ENCODE measurements at places on chromosomes 12 and 14.

GRCh38 chr12:96441816-96442215 lies 41.6 kb upstream of the CDK17 start:
- no peaks in the 10 kb centered on the region for H3K4me1 ChIP-seq
- no peaks in the 10 kb centered on the region for H3K36me3 ChIP-seq
- no peak overlapping the region for H3K27ac ChIP-seq
- H3K27me3 ChIP-seq: no peaks in the 10 kb centered on the region
- no peak for DNase-seq
- H3K4me3 ChIP-seq: no peak overlapping the region

DNA sequence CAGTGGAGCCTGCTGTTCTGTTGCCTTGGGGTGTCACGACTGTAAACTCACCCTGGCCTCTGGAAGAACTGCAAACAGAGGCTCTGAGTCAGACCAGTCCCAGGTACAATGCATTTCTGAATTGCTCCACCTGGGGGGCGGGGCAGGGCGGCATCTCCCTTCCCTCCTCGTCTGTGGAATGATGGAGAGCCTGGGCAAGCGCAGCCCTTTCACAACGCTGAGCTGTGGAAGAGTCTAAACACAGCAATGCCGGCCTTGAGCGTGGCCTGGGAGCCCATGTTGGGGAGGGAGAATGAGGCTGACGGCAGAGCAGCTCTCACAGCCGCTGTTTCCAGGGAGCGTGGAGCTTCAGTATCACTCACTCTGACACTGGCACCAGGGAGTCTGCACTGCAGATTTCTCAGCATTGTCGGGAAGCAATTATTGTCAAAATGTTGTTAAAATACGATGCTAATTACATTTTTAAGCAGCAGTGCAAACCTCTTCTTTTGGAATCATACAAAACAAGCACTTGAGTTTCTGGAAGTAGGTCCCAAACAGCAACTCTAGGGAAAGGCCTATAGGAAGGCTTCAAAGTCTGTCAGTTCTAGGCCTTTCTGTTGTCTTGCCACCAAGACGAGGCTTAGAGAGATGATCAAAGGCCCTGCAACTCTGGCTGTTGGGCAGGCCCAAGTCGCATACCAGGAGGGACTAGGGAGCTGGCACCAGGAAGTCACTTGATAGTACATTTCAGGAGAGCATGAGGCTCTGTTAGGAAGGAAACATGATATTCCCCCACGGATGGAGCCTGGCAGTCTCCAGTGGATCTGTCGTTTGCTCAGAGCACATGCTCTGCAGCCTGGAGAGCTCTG lies 244.0 kb upstream of the FKBP4 start:
- no peak overlapping the region for H3K4me3 ChIP-seq
- H3K36me3 ChIP-seq: peaks cover 51% of the 10 kb centered on the region
- H3K4me1 ChIP-seq: no peaks in the 10 kb centered on the region
- DNase-seq: no peak
- no peak overlapping the region for H3K27ac ChIP-seq

DNA sequence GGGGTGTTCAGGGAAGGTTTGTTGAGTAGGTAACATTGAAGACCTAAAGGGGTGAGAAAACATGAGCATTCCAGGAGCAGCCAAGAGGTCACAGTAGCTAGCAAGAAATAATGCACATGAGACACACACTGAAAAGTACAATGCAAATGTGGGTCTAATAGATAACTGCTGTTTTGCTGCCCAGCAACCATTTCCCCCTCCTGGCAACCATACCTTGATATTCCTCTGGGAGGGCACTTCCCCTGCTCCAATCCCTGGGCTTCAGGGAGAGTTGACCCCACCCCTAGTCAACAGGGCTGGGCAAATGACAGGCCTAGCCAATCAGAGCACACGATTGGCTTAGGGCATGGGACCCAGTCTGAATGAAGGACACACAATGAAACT lies 8.5 kb upstream of the ACTN1 start:
- H3K27me3 ChIP-seq: no peaks in the 10 kb centered on the region
- no peak overlapping the region for H3K4me3 ChIP-seq
- H3K4me1 ChIP-seq: no peaks in the 10 kb centered on the region
- DNase-seq: no peak

DNA sequence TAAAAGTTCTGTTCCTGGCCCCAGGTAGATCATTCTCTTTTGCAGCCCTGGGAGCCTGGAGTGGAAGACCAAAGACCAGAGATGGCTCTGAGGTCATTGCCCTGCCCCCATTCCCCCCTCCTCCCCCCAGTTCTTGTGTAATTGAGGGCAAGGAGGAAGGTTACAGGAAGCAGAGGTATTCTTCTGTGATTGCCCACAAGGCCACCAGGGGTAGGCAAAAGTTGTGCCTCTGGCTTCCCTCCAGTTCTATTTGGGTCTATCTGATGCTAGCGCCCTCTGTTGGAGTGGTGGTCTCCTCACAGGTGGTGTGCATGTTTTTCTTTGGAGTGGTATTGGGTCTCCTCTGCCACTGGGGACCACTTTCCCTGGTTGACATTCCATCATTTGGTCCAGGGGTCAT lies 41.2 kb upstream of the CRY1 start:
- no peaks in the 10 kb centered on the region for H3K27me3 ChIP-seq
- H3K4me1 ChIP-seq: no peaks in the 10 kb centered on the region
- H3K27ac ChIP-seq: no peak overlapping the region
- no peak overlapping the region for H3K4me3 ChIP-seq
- no peaks in the 10 kb centered on the region for H3K36me3 ChIP-seq
- no peak for DNase-seq

GRCh38 chr14:72856530-72857266 lies 37.2 kb downstream of the DPF3 start:
- no peak overlapping the region for H3K4me3 ChIP-seq
- H3K27ac ChIP-seq: no peak overlapping the region
- H3K36me3 ChIP-seq: no peaks in the 10 kb centered on the region
- no peaks in the 10 kb centered on the region for H3K4me1 ChIP-seq

DNA sequence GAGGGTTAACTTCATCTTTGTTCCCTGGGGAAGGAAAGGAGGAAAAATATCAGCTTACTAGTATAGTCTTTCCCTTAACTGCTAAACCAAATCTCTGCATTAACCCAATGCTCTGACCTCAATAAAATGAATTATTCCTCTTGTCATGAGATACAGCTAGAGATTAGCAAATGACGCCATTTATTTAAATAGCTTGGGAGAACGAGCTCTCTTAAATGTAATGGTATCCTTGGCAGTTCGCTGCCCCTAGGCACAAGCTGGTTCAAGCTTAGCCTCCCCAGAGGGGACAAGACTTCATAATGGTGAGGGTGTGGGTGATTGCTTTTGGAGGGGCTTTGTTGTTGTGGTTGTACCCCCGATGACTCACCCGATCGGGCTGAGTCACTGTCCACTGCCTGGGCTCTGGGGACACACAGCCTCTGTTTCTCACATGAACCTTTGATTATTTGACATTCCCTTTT lies 19.6 kb downstream of the FNTB start:
- DNase-seq: no peak
- no peak overlapping the region for H3K4me3 ChIP-seq
- H3K27me3 ChIP-seq: no peaks in the 10 kb centered on the region
- no peaks in the 10 kb centered on the region for H3K4me1 ChIP-seq

GRCh38 chr12:105256921-105257320 lies 20.9 kb upstream of the APPL2 start:
- H3K27ac ChIP-seq: peak overlapping the region; percentile 93
- H3K4me3 ChIP-seq: no peak overlapping the region
- H3K36me3 ChIP-seq: no peaks in the 10 kb centered on the region
- peaks cover 7% of the 10 kb centered on the region for H3K4me1 ChIP-seq

Data from ascending aorta (tissue), 2 donors.